Stimulated activated naive CD8-positive, alpha-beta T cell treated with anti-CD3 and anti-CD28 coated beads, Interleukin-15, Interleukin-2, amounts not matched to agents 100 U/mL and 50 U/mL, for 24 hours (primary cell): ENCODE measurements at places on chromosomes 1 and 21.

GRCh38 chr1:222791006-222791710 lies 23.7 kb upstream of the DISP1 start:
- no peak for DNase-seq

DNA sequence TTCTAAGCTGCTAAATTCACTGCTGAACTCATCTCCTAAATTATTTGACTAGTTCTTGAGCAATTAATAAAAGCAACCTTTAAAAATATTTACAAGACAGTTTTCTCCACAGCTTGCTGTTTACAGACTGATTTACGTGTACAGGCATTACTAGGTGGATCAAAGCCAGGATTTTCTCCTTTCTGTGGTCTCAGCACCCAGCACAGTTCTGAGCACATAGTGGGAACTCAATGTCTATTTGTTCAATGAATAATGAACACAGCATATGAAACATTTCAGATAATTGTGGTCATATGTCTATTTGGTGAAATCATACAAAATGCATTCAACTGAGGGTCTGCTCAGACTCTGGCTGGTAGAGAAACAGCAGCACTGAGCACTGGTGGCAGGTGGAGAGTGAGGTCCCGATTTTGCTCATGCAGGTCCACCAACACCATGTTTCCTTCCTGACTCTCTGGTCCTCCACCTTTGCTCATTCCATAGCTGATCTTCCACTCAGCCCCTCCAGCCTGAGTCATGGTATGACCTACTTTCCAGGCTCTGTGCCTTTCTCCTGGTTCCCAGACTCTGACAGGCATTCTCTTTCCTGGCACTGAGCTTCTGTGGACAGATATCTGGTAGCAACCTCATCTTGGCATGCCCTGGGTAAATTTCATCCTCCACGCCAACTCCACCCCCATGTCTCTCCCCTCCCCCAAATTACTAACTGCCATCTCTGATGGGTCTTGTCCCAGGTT lies 311.3 kb downstream of the TGFB2 start:
- DNase-seq, result no peak

- DNase-seq, result no peak
These were observed 265.9 kb upstream of the C1orf105 start for GRCh38 chr1:172154551-172154950.

DNA sequence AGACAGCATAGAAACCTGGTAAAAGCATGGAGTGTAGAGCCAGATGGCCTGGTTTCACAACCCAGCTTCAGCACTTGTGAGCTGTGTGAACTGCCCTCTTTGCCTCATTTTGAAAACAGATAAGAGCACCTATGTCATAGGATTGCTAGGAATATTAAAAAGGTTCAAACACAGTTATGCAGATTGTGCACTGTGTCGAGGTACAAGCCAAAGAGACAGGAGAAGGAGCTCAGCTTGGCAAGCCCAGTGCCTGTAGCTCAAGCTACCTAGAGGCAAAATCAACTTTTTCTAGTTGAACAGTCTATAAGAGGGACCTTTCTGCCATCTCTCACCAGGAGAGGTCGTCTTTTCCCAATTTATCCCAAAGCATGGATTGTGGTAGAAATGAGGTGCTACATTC lies 5.0 kb downstream of the CHODL start:
- no peak for DNase-seq

DNA sequence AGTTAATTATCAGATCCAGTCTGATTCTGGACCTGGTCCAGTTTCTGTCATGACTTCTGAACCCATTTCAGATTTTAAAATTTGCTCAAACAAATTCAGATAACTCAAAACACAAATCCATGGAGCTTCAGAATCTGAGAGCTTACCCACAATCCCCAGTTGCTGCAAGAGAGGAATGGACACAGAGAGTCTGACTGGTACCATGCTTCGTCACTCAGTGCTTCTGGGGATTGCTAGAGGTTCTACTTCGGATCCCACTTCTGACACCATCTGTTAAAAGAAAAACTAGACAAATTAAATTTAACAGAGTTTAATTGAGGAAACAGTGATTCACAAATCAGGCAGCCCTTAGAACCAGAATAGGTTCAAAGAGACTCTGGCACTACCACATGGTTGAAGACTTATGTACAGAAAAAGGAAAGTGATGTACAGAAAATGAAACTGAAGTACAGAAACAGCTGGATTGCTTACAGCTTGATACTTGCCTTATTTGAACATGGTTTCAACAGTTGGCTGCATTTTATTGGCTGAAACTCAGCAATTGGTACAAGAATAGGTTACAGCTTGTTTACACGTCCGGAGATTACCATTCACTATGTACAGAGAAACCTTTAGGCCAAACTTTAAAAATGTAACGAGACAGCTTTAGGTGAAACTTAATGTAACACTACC lies 60.7 kb upstream of the TEKT2 start:
- DNase-seq, result no peak

DNA sequence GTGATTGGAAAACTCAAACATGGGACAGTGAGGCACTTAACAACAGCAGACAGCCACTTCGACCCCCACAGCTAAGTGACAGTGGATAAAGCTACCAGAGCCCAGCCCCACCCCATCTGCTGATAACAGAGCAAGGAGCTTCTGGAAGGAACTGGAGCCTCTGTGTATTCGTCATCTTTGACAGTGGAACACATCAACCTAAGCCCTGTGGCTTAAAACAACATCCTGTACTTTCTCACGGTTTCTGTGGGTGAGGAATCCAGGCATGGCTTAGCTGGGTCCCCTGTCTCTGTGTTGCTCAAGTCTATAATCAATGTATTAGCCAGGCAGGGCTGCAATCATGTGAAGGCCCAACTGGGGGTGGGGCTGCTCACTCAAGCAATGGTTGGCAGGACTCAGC lies 18.4 kb upstream of the SIPA1L2 start:
- DNase-seq, result no peak

- DNase-seq, result no peak
These were observed 24.9 kb downstream of the KIF26B start for GRCh38 chr1:245179706-245180105.

DNA sequence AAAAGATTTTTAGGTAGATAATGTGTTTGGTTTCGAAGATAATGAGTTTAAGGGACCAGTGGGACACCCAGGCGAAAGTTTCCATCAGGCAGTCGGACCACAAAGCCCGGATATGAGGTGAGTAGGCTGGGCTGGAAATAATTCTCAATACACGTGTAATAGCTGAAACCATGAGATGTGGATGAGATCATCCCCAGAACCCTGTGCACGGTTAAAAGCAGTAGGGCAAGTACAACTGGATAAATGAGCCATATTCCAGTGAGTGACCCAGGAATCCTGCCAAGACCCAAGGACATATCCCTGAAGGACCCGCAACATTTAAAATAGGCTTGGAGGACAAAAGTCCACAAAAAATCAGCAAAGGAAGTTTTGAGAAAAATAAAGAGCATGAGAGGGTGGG lies 21.5 kb upstream of the NHLH2 start:
- DNase-seq, result no peak

- DNase-seq, result no peak
These were observed 9.7 kb upstream of the OR2M3 start for GRCh38 chr1:248187363-248187762.

DNA sequence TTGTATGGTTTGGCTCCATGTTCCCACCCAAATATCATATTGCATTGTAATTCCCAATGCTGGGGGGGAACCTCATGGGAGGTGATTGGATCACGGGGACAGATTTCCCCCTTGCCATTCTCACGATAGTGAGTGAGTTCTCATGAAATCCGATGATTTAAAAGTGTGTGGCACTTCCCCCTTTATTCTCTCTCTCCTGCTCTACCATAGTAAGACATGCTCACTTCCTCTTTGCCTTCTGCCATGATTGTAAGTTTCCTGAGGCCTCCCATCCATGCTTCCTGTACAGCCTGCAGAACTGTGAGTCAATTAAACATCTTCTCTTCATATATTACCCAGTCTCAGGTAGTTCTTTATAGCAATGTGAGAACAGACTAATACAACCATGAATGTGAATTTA lies 211.6 kb upstream of the NR5A2 start:
- DNase-seq, result no peak

- DNase-seq, result no peak
These were observed 4.7 kb downstream of the OLFML2B start for GRCh38 chr1:162019006-162019405.

DNA sequence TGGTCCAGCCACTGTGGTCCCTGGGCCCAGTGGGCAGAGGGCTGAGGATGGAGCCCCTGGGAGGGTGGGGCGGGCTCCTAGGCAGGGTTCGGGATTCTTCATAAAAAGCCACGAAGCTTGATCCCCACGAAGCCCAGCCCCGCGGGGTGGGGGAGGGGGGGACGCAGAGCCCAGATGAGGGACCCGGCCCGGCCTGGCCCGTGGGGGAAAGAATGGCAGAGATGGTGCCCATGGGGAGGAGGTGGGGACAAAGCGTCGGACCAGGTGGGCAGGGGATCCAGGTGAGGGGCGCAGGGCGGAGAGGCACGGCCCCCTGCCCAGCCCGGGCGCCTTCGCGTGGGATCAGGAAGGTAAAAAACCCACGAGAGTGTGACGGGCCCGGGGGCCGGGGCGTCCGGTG lies 6.0 kb upstream of the SMIM12 start:
- no peak for DNase-seq

GRCh38 chr1:186900539-186901237 lies 71.9 kb downstream of the PLA2G4A start:
- DNase-seq, result no peak

DNA sequence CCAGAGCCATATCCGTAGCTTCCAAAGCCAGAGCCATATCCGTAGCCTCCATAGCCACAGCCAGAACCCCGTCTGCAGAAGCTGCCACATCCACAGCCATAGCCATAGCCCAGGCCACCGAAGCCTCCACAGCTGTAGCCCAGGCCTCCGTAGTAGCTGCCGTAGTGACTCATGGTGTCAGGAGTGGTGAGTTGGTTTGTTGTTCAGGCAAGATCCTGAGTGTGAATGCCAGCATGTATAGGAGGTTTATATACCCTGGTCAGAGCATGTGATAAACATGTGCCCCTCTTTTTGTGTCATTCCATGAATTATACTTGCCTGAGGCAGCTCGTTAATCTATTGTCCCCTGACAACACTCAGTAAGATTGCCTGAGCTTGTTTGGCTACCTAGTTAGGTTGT lies at the start of gene KRTAP19-1:
TSS of gene KRTAP19-1 (minus strand) at position 223 of the 400 bp plus-strand sequence. CDS start at position 173, 50 bp downstream.
- no peak for DNase-seq

DNA sequence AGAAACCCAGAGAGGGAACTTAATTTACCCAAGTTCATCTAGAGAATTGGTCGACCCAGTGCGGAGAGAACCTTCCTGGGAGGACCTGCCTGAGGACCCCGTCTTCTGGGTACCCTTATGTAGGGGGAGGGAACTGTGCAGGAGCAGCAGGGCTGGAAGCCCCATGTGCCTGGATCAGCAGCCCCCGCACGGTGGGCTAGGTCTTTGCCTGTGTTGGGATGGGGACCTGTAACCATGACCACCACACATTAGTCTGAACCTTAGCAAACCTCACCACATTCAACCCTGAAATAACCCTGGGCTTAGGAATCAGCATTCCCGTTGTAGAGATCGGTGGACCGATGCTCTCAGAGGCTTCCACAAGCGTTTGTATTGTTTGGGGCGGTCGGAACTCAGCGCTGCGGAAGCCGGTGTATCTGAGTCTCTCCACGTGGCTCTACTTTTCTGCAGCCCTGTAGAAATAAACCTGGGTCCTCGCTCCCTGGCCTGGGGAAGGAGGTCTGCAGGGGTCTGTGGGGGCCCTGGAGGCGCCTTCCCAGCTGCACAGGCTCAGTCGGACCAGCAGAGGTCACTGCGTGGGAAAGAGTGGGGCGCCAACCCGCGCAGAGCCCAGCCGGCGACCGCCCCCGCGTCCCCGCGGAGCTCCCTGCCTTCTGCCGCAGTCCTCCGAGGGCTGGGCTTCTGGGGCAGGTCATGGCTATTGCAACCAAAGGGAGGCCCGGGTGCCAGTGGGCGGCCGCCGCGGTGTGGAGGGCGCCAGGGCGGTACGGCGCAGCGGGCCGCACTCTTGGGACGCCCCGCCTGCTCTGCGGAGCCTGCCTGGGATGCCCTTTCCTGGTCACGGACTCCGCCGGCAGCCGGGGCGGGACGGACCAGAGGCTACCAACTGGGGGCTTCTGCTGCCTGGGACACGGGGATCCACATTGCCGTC lies 36.2 kb upstream of the KCNA10 start:
- DNase-seq, result peak; percentile 66

- DNase-seq, result no peak
These were observed 390.5 kb downstream of the PLPP3 start for GRCh38 chr1:56188855-56189254.

DNA sequence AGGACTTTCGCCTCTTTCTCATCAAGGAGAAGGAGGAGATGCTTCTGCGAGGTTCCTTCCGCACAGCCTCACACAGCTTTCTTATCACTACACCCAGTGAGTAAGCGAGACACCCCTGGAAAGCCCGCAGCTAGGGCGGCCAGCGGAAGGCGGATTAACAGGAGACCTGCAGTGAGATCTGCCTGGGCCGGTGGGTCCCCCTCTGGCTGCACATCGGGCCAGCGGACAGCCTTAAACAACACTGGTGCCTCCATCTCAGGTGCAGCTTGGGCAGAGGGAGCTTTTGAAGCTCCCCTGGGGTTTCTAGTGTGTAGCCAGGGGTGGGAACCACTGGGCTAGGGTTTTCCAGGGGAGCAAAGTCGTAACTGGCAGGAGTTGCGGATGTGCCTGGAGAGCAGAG lies 17.5 kb upstream of the MTARC1 start:
- no peak for DNase-seq

GRCh38 chr21:32516756-32517649 lies 68.3 kb downstream of the TCP10L start:
- DNase-seq, result no peak

DNA sequence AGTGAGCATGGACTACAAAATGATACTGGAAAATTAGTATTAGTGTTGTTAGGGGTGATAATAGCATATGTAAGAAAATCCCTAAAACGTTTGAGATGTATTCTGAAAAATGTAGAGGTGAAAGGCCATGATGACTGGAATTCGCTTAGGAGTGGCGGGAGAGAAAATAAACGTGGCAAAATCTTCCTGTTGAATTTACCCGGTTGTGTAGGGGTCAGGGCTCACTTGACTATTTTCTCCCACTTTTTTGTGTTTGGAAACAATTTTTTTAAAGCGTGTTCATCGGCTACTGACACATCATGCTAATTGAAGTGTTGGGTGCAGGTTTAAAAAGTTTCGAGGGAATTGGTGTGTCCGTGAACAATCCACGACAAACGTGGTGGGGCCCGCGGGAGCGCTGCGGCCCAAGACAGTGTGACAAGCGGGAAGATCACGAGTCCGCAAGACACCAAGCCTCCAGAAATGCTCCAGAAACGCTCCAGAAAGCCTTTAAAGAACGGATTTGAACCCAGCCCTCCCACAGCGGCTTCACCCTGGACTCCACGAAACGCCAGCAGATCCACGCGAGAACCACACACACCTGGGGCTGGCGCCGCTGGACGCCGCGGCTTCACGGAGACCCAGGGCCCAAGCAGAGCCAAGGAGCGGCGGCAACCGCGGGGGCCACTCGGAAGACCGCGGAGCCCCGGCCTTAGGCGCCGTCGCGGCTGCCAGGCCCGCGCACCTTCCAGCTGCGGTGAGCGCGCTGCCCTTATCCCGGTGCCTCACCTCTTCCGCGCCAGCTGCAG lies 573 bp downstream of the PSMG1 start:
- DNase-seq, result no peak

GRCh38 chr21:44013380-44014088 lies 1.4 kb downstream of the TRAPPC10 start:
- DNase-seq, result peak; percentile 58
